Skin of body (tissue), 3 donors: ENCODE measurements at places on chromosomes 6 and 20.

GRCh38 chr6:158635427-158636073, 9.0 kb downstream of the DYNLT1 start:
- DNase-seq = no peak

DNA sequence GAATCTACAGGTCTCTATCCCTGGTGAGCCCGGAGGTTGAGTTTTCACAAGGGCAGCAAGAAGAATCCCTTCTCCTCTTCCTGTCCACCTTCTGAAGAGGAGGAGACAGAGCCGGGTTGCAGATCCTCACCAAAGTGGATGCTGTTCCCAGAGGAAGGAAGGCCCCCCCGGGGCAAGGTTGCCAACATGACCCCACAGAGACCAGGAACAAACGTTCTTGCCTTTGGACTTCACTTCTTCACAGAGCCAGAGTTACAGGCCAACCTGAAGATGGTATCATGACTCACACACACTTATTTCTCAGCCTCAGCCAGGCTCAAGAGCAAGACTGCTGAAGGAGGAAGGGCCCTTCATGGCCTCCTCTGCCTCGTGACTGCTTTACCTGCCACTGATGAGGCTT, 384.3 kb downstream of the CD83 start:
- DNase-seq = no peak

GRCh38 chr20:17642404-17643269, 39.4 kb downstream of the RRBP1 start:
- DNase-seq = no peak

DNA sequence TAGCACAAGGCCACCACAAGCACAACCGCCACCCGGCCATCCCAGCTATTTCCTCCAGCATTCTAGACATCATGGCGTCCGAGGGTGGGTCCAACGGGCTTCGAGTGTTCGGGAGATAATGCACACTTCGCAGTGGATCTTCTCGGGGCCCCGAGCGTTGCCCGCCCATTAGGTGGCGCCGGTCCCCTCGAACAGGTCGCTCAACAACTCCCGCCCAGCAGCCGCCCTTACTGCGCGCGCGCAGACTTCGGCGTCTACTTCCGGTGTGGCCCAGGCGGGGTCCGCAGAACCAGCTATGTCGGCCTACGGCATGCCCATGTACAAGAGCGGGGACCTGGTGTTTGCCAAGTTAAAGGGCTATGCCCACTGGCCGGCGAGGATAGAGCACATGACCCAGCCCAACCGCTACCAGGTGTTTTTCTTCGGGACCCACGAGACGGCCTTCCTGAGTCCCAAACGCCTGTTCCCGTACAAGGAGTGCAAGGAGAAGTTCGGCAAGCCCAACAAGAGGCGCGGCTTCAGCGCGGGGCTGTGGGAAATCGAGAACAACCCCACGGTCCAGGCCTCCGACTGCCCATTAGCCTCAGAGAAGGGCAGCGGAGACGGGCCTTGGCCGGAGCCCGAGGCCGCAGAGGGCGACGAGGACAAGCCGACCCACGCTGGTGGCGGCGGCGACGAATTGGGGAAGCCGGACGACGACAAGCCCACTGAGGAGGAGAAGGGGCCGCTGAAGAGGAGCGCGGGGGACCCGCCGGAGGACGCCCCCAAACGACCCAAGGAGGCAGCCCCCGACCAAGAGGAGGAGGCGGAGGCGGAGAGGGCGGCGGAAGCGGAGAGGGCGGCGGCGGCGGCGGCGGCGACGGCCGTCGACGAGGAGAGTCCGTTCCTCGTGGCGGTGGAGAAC, at the start of gene HDGFL1:
TSS of gene HDGFL1 (plus strand) at position 286 of the 904 bp plus-strand sequence. CDS start at position 296, 10 bp downstream.
- no peak for DNase-seq

DNA sequence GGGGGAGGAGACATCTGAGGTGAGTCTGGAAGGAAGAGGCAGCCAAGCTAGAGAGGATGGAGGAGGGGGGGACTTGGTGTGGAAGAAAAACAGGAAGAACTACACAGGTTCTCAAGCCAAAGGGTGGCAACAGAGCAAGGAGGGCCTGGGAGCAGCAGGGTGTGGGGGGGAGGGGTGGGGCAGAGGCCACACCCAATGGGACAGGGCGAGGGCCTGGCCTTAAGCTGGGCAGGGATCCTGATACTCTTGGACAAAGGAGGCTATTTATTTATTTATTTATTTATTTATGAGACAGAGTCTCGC, 359.0 kb downstream of the ZFAND3 start:
- no peak for DNase-seq

GRCh38 chr6:44367681-44368080, 19.8 kb upstream of the CDC5L start:
- DNase-seq = no peak
